ENCODE measurements at places on chromosomes 12 and 14.

DNA sequence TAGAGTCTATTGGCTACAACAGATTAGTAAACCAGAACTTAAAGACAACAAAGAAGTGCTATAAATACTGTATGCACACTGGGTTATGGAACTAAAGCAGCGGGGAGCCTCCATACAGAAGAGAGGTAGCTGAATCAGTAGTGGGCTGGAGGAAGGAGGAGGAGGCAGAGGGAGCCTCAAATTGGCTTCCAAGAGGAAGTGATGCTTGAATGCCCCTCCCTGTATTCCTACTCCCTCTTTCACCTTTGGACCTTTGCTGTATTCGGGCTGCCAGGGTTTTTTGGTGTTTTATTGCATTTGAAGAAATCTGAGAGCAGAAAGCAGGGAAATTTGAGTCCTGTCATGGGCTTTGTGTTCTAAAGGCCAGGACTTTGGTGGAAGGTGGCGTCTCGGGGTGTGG is 104.0 kb upstream of the PTPRB start:
- DNase-seq, result no peak

- DNase-seq, result no peak
These were observed 10.8 kb downstream of the PITPNM2 start for GRCh38 chr12:123139926-123140675.

- DNase-seq, result peak; percentile 29
These were observed 2.3 kb upstream of the DIO2 start for GRCh38 chr14:80213602-80214001.

GRCh38 chr14:89615421-89615820 is 198.4 kb upstream of the FOXN3 start:
- no peak for DNase-seq

GRCh38 chr12:124778411-124778810 is 85.3 kb downstream of the SCARB1 start:
- DNase-seq, result no peak

- no peak for DNase-seq
These were observed 674 bp downstream of the NIN start for GRCh38 chr14:50830044-50830931.

- DNase-seq, result no peak
These were observed 77.5 kb upstream of the RMST start for GRCh38 chr12:97385121-97385520.

- peak; percentile 31 for DNase-seq
These were observed 2.5 kb downstream of the PTPN6 start for GRCh38 chr12:6953442-6954315.

- DNase-seq, result no peak
These were observed 43.0 kb upstream of the GLIPR1 start for GRCh38 chr12:75437564-75437963.

DNA sequence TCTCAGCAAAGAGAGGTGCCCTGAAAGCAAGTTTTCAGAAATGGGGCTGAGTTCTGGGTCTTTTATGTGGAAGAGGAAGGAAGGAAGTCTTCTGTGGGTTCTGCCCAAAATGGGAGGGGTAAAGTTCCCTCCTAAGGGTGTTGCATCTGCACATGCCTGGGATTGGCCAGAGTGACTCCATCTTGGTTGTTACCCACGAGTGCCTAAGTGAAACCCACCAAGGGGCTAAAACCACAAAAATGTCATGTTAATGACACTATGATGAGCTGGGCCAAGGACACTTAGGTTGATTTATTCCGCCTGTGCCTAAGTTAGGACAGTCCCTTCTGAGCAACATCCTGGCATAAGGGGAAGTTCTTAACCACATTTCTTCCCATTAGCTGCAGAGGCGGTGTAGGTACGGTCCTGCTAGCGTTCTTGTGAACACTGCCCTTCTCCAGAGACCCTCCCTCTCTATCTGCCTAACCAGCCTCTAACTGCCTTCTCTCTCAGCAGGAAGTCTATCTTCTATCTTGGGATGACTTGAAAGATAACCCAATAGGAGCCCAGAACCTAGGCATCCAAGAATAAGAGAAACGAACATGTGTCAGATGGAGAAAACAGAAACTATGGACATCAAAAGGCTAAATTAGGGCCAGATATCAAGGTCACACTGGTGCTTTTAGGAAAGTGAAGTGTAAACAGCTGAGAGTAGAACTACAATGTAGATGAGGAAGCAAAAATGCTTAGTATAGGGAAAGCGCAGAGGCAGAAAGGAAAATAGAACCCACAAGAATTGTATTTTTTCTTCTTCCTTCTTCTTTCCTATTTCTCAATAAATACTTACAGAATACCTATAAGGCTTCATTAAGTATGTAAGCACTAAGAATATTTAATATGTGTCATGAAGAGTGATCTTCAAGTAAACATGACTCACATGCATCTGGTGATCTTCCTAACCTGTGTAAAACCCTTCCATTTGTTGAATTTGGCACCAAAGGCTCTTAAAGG is 104.2 kb upstream of the AMN1 start:
- DNase-seq, result no peak

DNA sequence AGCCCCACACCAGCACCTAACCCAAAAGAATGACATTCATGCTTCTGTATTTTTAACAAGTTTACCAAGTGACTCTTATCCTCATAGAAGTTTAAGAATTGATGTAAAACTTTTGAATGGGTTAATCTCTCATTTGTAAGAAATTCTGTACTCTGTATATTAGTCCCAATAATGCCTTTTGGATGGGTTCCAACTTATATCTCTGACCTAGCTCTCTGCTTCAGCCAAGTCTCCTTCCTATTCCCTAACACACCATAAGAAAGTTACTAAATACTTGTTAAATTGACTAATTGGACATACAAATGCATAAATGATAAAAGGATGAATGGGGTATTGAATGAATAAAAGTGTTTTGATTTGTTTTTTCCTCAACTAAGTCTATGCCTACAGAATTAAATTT is 557.3 kb downstream of the TMTC2 start:
- DNase-seq, result no peak

DNA sequence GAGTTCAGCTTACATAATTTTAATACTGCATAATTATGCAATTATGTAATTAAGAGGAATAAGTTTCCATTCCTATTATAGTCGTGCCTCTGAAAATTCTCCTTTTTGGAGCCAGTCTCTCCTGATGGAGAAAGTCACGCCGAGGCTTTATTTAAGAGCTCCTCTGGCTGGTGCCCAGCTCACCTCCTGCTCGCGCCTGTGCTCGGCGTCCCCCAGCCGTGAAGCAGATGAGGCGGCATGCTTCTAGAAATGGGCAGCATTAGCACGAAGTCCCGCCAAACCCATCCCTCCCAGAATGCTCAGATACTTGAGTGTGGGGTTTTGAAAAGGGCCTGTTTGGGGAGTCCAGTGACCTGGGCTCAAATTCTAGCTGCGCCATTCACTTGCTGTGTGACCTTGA is 153.0 kb downstream of the PHETA1 start:
- DNase-seq, result no peak

- DNase-seq, result no peak
These were observed 16.0 kb downstream of the GNS start for GRCh38 chr12:64743206-64743605.

- no peak for DNase-seq
These were observed 21.1 kb downstream of the IFNG start for GRCh38 chr12:68138480-68138879.

Measured in fibroblast of skin of left biceps (primary cell).